SJSA1 (cell line): ENCODE measurements at places on chromosomes 1 and 21. TPM values are rescaled to one million over a fixed set of nuclear protein-coding genes. Genes with fewer than 3 reads are reported as not detected.

Gene CCDC30
- 0.13 TPM in 1 of 2 replicates, not detected in the other for total RNA-seq

Gene CATSPERE
- total RNA-seq: 0.05 TPM in 1 of 2 replicates, not detected in the other

Gene C1orf53
- 13.6 and 24.9 TPM in 2 replicates for total RNA-seq

Gene BCL2L15
- 0.03 and 0.13 TPM in 2 replicates for total RNA-seq

Gene FNBP1L
- total RNA-seq: 14.1 and 21.4 TPM in 2 replicates

Gene IVL
- total RNA-seq: not detected in 2 replicates
